Esophagus (tissue), 2 donors: ENCODE measurements at places on chromosomes 11 and 22. TPM values are rescaled to one million over a fixed set of nuclear protein-coding genes. Genes with fewer than 3 reads are reported as not detected.

HNRNPUL2 gene
- 27.5 TPM for polyA plus RNA-seq

EMID1 gene
- 0.54 TPM for polyA plus RNA-seq

HYLS1 gene
- 3.7 TPM for polyA plus RNA-seq

C11orf91 gene
- polyA plus RNA-seq = 0.51 TPM

NXPE1 gene
- polyA plus RNA-seq = not detected
